ENCODE measurements at places on chromosomes 16 and 17.

- DNase-seq = peak; percentile 98
Measured at GRCh38 chr16:19810817-19811731, 73.6 kb downstream of the GPRC5B start.

GRCh38 chr17:16986391-16986790 lies 14.5 kb upstream of the TNFRSF13B start:
- DNase-seq = no peak

DNA sequence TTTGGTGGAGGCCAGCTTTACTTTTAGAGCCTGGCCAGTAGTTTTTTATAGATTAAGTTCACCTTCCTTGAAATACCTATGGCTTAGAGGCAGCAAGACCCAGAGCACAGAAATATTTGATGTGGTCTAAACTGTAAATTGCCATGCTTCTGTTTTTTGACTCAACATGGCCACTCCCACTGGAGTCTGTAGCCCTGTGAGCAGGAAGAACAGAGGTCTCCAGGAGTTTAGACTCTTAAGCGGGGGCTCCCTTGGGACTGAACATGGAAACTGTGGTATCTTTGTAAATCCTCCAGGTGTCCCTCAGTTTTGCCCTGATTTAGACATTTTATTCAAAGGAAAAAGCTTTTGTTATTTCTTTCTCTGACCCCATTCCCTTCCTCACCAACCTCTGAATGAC lies 145.6 kb downstream of the FTO start:
- no peak for DNase-seq

- DNase-seq = no peak
Measured at GRCh38 chr17:29563816-29564215, 3.0 kb downstream of the ABHD15 start.

DNA sequence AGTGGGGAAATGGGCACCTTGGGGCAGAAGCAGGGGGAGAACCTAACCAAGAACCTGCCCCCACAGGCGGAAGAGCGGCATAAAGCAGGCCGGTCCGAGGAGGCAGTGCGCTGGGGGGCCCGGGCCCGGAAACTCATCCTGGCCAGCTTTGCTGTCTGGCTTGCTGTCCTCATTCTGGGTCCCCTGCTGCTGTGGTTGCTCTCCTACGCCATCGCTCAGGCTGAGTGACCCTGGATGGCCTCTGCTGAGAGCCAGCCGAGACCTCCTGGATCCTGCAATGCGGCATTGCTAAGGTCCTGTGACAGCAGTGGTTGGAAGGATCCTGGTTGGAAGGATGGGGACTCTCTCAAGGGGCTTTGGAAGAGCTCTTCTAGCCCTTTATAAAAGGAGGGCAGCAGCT lies 4.5 kb upstream of the PHKG2 start:
- DNase-seq = no peak

DNA sequence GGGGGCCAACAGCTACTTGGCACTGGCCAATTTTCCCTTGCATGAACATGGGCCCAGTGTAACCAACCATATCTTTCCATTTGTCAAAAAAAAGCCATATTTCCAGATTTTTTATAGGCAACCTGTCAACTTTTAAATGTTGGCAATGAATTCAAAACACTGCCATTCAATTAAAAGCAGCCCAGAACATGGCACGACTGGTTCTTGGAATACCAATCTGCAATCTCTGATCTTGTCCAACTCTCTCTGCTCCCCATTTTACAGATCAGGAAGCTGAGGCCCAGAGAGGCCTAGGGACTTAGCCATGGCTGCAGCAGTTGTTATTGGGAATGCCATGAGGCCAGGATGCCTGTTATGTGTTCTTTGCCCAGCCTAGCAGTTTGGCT lies 8.9 kb upstream of the MEOX1 start:
- no peak for DNase-seq

GRCh38 chr17:15263206-15263579 lies 1.9 kb downstream of the PMP22 start:
- no peak for DNase-seq

- DNase-seq = no peak
Measured at GRCh38 chr16:87278191-87279093, 38.8 kb downstream of the C16orf95 start.

DNA sequence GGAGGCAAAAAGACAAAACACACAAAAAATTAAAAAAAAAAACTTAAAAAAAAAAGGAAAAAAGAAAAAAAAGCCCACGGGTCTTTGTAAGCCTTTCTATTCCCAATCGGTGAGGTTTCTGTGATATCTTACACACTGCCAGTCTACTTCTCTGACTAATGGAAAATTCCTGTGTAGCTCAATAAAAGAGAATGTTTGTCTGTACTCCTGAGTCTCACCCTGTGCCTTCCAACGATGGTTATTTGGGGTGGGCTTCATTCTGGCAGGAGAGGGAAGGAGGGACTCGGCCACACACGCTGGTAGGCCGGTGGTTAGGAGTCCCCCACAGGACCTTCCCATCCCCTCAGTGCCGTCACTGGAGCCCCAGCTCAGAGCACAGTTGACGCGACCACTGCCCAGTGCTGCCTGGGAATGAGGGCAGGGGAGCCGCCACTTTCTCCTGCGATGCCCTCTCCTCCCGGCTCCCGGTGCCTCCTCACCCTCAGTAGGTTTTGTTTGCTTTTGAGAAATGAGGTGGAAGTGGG lies 68.0 kb downstream of the AMFR start:
- DNase-seq = no peak

GRCh38 chr16:86037999-86038925 lies 139.3 kb downstream of the IRF8 start:
- no peak for DNase-seq

DNA sequence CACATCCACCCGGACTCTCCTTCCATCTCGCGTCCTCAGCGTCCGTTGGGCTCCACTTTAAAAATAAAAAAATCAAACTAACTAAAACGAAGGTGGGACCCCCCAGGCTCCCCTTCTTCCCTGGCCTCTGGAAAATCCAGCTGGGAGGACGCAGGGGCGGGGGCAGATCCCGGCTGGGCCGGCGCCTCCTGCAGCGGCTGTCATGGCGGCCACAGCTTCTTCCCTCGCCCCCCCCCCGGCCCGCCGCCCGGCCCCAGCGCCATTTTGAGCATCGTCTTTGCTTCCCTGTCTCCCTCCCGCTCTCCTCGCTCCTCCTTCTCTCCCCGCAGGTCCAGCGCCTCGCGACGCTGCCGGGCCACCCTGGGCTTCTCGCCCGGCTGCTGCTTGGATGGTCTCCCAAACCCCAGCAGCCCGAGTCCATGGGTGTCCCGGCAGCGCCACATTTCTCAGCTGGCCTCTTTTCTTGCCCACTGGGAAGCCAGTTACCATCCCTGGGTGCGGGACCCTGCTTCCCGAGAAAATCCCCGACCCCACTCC lies 3.3 kb downstream of the HOXB2 start:
- no peak for DNase-seq

DNA sequence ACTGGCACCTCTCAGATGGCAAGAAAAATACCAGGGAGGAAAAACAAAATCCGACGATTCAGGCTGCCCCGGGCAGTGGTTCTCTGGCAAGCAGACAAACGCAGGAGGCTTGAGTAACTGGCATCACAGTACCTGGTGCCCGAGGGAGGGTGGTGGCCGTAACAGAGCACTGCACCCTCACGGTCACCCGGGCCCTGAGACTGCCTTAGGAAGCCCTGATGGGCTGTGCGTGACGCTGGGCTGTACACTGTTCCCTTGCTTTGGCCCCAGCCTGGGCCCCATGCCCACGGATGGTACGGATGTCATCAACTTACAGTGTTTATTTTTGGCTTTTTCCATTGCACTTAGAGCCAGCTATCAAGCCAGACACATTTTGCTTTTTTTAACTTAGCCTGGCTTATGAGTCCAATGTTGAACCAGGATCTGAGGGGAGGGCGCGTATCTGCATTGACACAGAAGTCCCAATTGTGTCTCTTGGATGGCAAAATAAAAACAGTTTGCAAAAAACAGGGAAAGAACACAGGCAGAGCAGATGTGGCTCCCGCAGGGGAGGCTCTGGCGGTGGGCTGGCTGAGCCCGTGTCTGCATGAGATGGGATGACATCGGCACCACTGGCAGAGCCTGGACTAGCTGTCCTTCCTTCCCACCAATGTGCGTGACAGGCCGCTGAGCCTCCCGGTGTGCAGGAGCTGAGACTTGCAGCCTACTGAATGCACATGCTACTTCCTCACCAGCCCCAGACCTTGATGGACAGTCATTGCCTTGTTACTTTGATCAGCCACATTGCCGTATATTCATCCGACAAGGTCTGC lies 287.7 kb downstream of the FOXL1 start:
- no peak for DNase-seq

GRCh38 chr17:72382971-72383722 lies 262.3 kb downstream of the SOX9 start:
- no peak for DNase-seq

- no peak for DNase-seq
Measured at GRCh38 chr17:39781031-39781860, 43.5 kb downstream of the GRB7 start.

- no peak for DNase-seq
Measured at GRCh38 chr16:87086575-87086974, 230.6 kb downstream of the C16orf95 start.

DNA sequence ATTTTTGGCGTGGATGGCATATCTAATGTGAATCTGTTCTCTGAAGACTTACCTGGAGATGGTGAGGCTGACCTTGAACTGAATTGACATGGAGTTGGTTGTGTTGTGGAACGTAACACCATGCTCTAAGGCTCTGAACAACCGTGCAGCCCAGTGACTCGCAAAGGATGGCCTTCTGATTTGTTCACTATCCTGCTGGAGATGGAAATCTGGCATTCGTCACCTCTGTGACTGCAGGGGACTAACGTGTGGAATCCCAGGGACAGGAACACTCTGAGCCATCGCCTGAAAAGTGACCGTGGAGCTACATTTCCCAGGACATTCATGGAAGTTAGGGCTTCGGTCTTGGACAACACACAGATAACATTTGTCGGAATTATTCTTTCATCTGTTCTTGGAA lies 61.1 kb downstream of the BANP start:
- no peak for DNase-seq

Data from epithelial cell of proximal tubule (primary cell).